ENCODE measurements at places on chromosomes 2 and 18. TPM values are rescaled to one million over a fixed set of nuclear protein-coding genes. Genes with fewer than 3 reads are reported as not detected.

DNA sequence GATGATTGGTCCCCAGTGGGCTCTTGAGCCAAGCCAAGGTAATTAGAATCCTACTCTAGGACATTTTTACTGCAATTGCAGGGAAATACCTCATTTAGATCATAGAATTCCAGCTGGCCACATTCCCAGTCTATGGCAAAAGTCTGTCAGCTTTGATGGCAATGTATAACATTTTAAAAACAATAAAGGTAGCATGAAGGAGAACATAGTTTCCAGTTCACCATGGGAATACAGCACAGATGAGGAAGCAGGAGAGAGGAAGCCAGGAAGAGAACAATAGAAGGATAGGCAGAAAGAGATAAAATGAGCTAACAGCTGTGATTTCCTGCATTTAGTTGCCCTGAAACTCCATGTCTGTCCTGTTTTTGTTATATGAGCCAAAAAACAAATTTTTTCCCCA, 897.3 kb upstream of the DDX18 start:
- no peaks in the 10 kb centered on the region for H3K27me3 ChIP-seq
- DNase-seq: no peak
- H3K27ac ChIP-seq: no peak overlapping the region
- H3K36me3 ChIP-seq: no peaks in the 10 kb centered on the region
- H3K4me3 ChIP-seq: no peak overlapping the region

- no peaks in the 10 kb centered on the region for H3K36me3 ChIP-seq
- H3K4me1 ChIP-seq: no peaks in the 10 kb centered on the region
These were observed 96.2 kb upstream of the RBBP8 start for GRCh38 chr18:22836932-22837331.

The LIMS2 gene
- 173 TPM for total RNA-seq

The SERPINB3 gene
- not detected for total RNA-seq

The ITGB6 gene
- 0.99 TPM for total RNA-seq

GRCh38 chr2:127155028-127155581, 48.2 kb upstream of the BIN1 start:
- peaks cover 2% of the 10 kb centered on the region for H3K4me1 ChIP-seq
- H3K27ac ChIP-seq: peak overlapping the region; percentile 45
- no peaks in the 10 kb centered on the region for H3K36me3 ChIP-seq
- DNase-seq: no peak
- no peak overlapping the region for H3K4me3 ChIP-seq
- peaks cover 33% of the 10 kb centered on the region for H3K27me3 ChIP-seq
